Stimulated activated naive CD8-positive, alpha-beta T cell treated with anti-CD3 and anti-CD28 coated beads, Interleukin-15, Interleukin-2, amounts not matched to agents 100 U/mL and 50 U/mL, for 24 hours (primary cell): ENCODE measurements at places on chromosomes 11 and 22.

- DNase-seq, result no peak
These were observed 805.5 kb downstream of the BRD1 start for GRCh38 chr22:49021926-49022815.

GRCh38 chr22:50439314-50439870 lies 35.4 kb downstream of the SBF1 start:
- no peak for DNase-seq

DNA sequence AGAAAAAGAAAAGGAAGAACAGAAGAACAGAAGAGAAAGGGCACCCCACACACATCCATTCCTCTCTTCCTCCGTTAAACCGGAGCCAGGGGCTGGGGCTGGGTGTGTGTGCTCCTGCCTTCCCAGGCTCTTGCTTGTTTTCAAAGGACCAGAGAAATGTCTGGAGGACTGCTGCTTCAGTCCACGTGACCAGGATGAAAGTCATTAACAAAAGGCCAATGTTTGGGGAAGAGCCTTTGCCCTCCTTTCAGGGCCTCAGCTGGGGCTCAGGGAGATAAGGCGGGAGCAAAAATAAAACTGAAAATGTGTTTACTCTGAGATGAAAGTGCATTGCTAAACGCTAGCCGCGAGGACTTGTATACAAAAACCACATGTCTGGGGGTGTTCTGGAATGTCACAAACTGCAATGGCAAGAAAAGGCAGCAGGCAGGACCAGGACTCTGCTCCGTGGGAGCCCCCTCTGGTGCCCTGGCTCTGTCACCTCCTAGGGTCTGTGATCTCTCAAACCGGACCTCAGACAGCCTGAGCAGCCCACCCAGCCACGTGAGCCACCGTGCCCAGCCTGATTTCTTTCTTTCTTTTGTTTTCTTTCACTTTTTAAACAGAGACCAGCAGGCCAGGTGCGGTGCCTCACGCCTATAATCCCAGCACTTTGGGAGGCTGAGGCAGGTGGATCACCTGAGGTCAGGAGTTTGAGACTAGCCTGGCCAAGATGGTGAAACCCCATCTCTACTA lies 31.6 kb upstream of the MYH9 start:
- DNase-seq, result no peak

GRCh38 chr11:8167796-8168195 lies 1.0 kb downstream of the RIC3 start:
- DNase-seq, result no peak

- no peak for DNase-seq
These were observed 368.6 kb upstream of the B3GAT1 start for GRCh38 chr11:134780486-134781147.

- DNase-seq, result no peak
These were observed 811 bp upstream of the P2RY2 start for GRCh38 chr11:73217131-73217809.
